ENCODE measurements at places on chromosomes 3 and 15.

DNA sequence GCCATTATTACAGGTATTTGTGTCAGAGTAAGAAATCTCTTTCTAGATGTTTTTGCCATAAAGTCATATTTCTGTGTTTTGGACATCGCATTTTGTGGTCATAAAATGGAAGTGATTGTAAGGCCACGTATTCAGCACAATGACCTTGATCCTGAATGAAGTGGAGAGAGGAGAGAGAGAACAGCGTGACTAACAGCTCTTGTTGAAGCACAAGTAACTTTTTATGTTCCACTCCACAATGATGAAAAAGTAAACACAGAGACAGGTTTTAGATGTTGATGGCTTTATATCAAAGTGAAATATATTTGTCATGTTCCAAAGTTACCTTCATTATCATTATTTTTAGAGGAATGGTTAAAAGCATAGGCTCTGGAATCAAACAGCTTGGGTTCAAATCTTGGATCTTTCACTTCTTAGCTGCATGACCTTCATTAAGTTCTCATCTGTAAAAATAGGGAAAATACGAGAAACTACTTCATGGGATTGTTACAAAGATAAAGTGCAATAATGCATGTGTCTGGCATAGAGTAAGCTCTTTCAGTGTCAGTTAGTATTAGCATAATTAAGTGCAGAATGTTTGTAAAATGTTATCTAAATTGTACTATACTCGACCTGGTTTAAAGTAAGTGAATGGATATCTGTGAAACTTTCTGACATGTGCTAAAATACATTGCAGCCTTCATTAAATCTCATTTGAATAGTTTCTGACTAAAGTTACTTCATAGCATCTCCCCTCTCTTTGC lies 341.5 kb upstream of the DNAJC19 start:
- no peak overlapping the region for H3K27ac ChIP-seq
- H3K36me3 ChIP-seq = no peaks in the 10 kb centered on the region
- peaks cover 1% of the 10 kb centered on the region for H3K27me3 ChIP-seq
- no peak for DNase-seq
- H3K4me3 ChIP-seq = no peak overlapping the region

- H3K27me3 ChIP-seq = no peaks in the 10 kb centered on the region
- H3K4me3 ChIP-seq = no peak overlapping the region
- H3K27ac ChIP-seq = no peak overlapping the region
- no peaks in the 10 kb centered on the region for H3K4me1 ChIP-seq
Measured at GRCh38 chr15:87804451-87804850, 452.1 kb downstream of the NTRK3 start.

- H3K36me3 ChIP-seq = no peaks in the 10 kb centered on the region
- peaks cover 66% of the 10 kb centered on the region for H3K4me1 ChIP-seq
- H3K27ac ChIP-seq = no peak overlapping the region
- no peak for DNase-seq
- H3K27me3 ChIP-seq = peaks cover 7% of the 10 kb centered on the region
- H3K4me3 ChIP-seq = no peak overlapping the region
Measured at GRCh38 chr15:100334015-100334414, 7.8 kb downstream of the ADAMTS17 start.

DNA sequence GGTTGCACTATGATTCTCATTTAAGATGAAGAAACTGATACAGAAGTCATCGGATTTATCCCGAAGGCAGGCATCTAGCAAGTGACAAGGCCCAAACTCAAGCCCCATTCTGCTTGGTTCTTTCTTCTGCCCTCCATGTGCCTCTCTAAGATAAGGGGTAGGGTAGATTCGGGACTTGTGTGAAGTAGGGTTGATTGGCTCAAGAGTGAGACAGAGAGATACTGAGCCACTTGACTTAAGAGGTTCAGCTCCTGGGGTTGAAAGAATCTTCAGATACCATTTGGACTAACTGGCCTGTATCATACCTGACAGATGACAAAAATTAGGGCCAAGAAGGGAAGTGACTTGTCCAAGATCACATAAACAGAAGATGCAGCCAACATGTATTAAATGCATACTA lies 891 bp downstream of the RFT1 start:
- peak overlapping the region; percentile 98 for H3K27ac ChIP-seq
- DNase-seq = no peak
- H3K27me3 ChIP-seq = no peaks in the 10 kb centered on the region
- H3K4me1 ChIP-seq = peaks cover 21% of the 10 kb centered on the region

- H3K36me3 ChIP-seq = no peaks in the 10 kb centered on the region
- DNase-seq = no peak
- no peaks in the 10 kb centered on the region for H3K4me1 ChIP-seq
- H3K27ac ChIP-seq = no peak overlapping the region
Measured at GRCh38 chr15:55532944-55533343, 24.9 kb upstream of the DNAAF4 start.

- H3K27me3 ChIP-seq = peaks cover 2% of the 10 kb centered on the region
- H3K36me3 ChIP-seq = peaks cover 50% of the 10 kb centered on the region
- no peaks in the 10 kb centered on the region for H3K4me1 ChIP-seq
- no peak overlapping the region for H3K27ac ChIP-seq
- no peak overlapping the region for H3K4me3 ChIP-seq
- DNase-seq = no peak
Measured at GRCh38 chr15:32637704-32638103, 3.8 kb upstream of the SCG5 start.

- no peak overlapping the region for H3K27ac ChIP-seq
- no peaks in the 10 kb centered on the region for H3K36me3 ChIP-seq
- no peaks in the 10 kb centered on the region for H3K4me1 ChIP-seq
- no peak overlapping the region for H3K4me3 ChIP-seq
Measured at GRCh38 chr3:72673011-72673771, 175.1 kb downstream of the SHQ1 start.

- H3K4me1 ChIP-seq = peaks cover 19% of the 10 kb centered on the region
- peak overlapping the region; percentile 99 for H3K27ac ChIP-seq
- DNase-seq = no peak
- peaks cover 28% of the 10 kb centered on the region for H3K36me3 ChIP-seq
- no peaks in the 10 kb centered on the region for H3K27me3 ChIP-seq
Measured at GRCh38 chr3:10025205-10026083, 793 bp upstream of the FANCD2 start.

DNA sequence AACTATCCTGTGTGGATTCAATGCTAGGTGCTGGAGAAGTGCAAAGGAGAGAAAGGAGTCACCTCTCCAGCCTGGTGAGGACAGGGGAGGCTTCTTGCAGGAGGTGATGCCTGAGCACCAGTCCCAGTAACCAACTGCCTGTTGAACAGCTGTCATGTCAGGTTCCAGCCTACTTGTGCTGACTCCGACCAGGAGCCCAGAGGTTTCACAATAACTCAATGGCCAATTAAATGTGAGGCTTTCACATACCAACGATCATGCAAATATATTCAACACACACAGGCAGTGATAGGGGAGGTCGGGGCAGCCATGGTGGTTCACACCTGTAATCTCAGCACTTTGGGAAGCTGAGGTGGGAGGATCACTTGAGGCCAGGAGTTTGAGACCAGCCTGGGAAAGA lies 7.7 kb downstream of the SORD start:
- H3K27me3 ChIP-seq = no peaks in the 10 kb centered on the region
- no peak overlapping the region for H3K27ac ChIP-seq
- H3K4me1 ChIP-seq = peaks cover 10% of the 10 kb centered on the region
- DNase-seq = no peak

GRCh38 chr15:84914351-84914750 lies 29.9 kb downstream of the SLC28A1 start:
- peak; percentile 12 for DNase-seq
- peaks cover 3% of the 10 kb centered on the region for H3K36me3 ChIP-seq
- H3K4me3 ChIP-seq = peak overlapping the region; percentile 77

DNA sequence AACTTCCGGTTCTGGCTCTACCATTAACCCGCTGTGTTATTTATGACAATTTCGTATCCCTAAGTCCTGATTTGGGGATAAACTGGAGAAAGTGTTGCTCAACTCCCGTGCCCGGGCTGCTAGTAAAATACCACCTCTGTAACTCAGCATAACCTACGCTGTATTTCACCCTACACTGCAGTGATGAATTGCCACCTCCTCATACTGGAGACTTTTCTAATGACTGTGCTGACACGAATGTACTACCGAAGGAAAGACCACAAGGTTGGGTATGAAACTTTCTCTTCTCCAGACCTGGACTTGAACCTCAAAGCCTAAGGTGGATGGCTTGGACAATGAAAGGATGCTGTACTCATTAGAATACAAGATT lies 16.5 kb downstream of the SLC51A start:
- no peaks in the 10 kb centered on the region for H3K27me3 ChIP-seq
- H3K4me3 ChIP-seq = no peak overlapping the region
- peak overlapping the region; percentile 23 for H3K27ac ChIP-seq

GRCh38 chr3:178480795-178481194 lies 55.4 kb upstream of the KCNMB2 start:
- H3K27me3 ChIP-seq = peaks cover 3% of the 10 kb centered on the region
- no peaks in the 10 kb centered on the region for H3K36me3 ChIP-seq
- no peak overlapping the region for H3K27ac ChIP-seq
- H3K4me1 ChIP-seq = no peaks in the 10 kb centered on the region
- no peak overlapping the region for H3K4me3 ChIP-seq

- no peak overlapping the region for H3K4me3 ChIP-seq
- H3K27me3 ChIP-seq = no peaks in the 10 kb centered on the region
- no peaks in the 10 kb centered on the region for H3K36me3 ChIP-seq
- peaks cover 3% of the 10 kb centered on the region for H3K4me1 ChIP-seq
- no peak for DNase-seq
- no peak overlapping the region for H3K27ac ChIP-seq
Measured at GRCh38 chr3:111885578-111885977, 26.5 kb downstream of the PHLDB2 start.

DNA sequence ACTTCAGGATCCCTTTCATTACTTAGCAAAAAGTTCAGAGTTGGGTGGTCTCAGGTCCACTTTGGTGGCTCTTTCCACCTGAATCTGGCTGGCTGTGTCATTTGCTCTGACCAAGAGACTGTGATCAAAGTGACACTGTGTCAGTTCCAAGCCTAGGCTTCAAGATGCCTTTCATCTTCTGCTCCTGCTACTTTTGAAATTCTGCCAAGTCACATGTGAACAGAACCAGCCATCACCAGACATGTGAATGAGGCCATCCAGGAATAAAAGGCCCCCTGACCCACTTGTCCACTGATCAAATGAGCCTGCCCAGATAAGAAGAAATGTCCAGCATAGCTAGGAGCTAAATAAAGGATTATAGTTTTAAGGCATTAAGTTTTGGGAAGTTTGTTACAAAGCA lies 132.2 kb downstream of the OSBPL10 start:
- peaks cover 4% of the 10 kb centered on the region for H3K27me3 ChIP-seq
- no peaks in the 10 kb centered on the region for H3K36me3 ChIP-seq
- H3K4me3 ChIP-seq = no peak overlapping the region
- no peak overlapping the region for H3K27ac ChIP-seq
- H3K4me1 ChIP-seq = no peaks in the 10 kb centered on the region
- DNase-seq = no peak

- no peaks in the 10 kb centered on the region for H3K36me3 ChIP-seq
- no peaks in the 10 kb centered on the region for H3K4me1 ChIP-seq
- DNase-seq = no peak
- no peaks in the 10 kb centered on the region for H3K27me3 ChIP-seq
- H3K4me3 ChIP-seq = no peak overlapping the region
Measured at GRCh38 chr15:101053261-101053660, 134.1 kb downstream of the LRRK1 start.

DNA sequence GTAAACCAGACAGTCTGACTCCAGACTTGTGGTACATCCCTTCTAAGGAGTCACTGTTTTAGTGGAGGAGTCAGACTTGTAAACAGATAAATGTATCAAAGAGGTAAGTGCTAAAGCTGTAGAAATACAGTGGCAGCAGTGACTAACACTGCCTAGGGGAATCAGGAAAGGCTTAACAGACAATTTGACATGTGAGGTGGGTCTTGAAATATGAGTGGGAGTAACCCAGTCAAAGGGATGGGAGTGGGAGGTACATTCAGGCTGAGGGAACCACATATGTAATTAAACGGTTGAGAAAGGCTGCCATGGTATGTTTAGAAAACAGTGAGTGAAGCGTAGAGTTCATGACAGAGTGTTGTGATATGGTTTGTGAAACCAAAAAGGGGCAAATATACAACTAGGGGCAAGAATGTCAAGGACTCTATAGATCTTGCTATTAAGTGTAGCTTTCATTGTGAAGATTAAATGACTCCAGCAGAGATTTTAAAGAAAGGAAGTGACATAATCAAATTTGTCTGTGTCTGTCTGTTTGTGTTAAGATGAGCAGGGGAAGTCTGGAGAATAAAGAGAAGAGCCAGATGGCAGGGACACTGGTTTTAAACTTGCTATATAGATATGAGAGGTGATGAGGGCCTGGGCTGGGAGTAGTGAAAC lies 11.2 kb upstream of the ALCAM start:
- no peak overlapping the region for H3K4me3 ChIP-seq
- H3K4me1 ChIP-seq = peaks cover 25% of the 10 kb centered on the region
- no peak overlapping the region for H3K27ac ChIP-seq

DNA sequence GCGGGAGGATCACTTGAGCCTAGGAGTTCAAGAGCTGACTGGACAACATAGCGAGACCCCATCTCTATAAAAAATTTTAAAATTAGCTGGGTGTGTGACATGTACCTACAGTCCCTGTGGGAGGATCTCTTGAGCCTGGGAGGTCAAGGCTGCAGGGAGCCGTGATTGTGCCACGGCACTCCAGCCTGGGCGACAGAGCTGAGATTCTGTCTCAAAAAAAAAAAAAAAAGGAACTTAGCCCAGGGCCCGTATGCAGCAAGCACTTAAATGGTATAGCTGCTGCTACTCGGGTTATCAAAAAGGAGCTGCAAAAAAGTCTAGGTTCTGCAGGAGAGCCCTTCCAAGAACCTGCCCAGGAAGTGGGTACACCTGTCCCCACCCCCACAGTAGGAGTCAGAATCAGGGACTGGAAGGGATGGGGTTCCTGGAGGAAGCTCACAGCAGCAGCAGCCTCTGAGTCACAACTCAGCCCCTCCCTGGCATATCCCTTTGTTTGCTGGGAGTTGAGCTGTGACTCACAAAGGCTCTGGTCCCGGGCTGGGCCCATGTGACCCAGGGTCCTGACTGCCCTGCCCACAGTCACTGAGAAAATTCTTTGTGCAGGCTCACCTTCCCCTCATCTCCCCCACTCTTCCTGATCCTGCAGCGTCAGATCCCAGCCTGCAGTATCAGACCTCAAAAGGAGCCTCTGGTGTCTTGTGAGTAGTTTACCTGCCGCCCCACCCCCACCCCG lies at the start of gene SPATA12:
Gene SPATA12 (plus strand): TSS at position 576 of the 733 bp plus-strand sequence. CDS start 13,031 bp downstream, outside the sequence.
- DNase-seq = peak; percentile 17
- H3K4me3 ChIP-seq = no peak within 1 kb of the TSS
- H3K4me1 ChIP-seq = peaks cover 3% of the 10 kb centered on the region
- no peak within 1 kb of the TSS for H3K27ac ChIP-seq
